ENCODE measurements at places on chromosomes 1 and 21.
A peak's percentile ranks its signal among the peaks of the same experiment; 100 is the strongest.

- no peak for DNase-seq
Measured at GRCh38 chr1:45355683-45356082, 15.4 kb upstream of the MUTYH start.

GRCh38 chr21:33870768-33871167 is 44.8 kb downstream of the ATP5PO start:
- no peak for DNase-seq

DNA sequence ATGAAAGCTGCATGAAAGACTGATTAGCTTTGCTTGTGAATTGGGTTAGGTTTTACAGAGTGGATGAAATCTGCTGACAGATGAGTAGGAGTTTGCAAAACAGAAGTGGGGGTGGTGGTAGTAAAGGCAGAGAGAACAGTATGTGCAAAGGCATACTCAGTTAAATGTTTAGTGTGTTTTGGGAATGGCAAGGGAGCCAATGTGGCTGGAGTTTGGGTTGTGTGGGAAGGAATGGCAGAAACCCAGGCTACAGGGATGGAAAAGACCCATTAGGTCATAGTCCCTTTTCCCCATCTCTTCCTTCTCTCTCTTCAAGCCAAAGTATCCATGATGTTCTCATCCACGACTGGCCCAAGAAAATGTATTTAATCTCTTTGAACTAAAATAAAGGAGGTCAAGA is 362.2 kb upstream of the LYPLAL1 start:
- no peak for DNase-seq

- no peak for DNase-seq
Measured at GRCh38 chr1:84849357-84849975, 43.5 kb downstream of the LPAR3 start.

- DNase-seq: peak; percentile 44
Measured at GRCh38 chr21:45292399-45293219, 4.9 kb upstream of the POFUT2 start.

- DNase-seq: no peak
Measured at GRCh38 chr1:5415606-5416005, 576.6 kb downstream of the NPHP4 start.

Measured in stimulated activated CD4-positive, alpha-beta T cell treated with anti-CD3 and anti-CD28 coated beads, Interleukin-12 subunit alpha, Interleukin-12 subunit beta, amount 100 ng/mL, for 48 hours (primary cell).